ENCODE measurements at places on chromosomes 2 and 18.

DNA sequence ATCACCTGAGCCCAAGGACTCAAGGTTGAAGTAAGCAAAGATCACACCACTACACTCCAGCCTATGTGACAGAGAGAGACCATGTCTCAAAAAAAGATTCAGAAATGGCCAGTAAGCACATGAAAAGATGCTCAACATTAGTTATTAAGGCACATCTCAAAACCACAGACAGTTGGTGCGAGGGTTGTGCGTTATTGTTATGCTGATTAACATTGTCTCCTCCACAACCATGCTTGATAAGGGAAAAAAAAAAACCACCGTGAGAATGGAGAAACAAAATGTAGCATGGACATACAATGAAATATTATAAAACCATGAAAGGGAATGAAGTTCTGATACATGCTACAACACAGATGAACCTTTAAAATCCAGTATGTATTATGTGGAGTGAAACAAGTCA lies 27.3 kb downstream of the MOB4 start:
- no peak for DNase-seq

GRCh38 chr2:217077831-217078407 lies 218.1 kb upstream of the TNP1 start:
- DNase-seq, result no peak

DNA sequence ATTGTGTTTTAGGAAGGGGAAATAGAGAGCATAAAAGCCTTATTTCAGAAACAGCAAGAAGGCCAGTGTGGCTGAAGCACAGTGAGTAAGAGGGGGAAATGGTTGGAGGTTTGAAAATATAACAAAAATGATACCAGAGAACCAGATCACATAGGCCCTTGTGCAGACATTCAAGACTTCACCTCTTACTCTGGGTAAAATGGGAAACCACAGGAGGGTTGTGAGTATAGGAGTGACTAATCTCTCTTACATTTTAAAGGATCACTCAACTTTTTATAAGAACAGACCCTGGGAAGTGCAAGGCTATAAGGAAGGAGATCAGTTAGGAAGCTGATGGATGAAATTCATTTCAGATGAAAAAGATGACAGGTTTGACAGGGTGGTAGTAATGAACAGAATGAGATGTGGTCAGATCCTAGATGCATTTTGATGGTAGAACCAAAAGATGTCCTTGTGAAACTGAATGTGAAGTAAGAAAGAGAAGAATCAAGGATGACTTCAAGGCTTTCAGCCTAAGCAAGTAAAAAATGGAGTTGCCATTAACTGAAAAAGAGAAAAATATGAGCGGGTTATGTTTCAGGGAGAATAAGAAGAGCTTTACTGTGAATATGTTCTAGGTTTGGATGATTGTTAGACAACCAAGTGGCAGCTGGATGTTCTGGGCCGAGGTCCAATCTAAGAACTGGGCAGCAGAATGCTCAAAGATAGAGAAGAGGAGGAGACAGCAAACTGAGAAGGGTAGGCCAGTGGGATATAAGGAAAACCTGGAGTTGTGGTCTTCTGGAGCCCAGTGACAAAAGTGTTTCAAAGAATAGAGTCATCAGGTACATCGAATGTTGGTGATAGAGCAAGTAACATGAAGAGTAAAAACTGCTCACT lies 65.1 kb downstream of the USP40 start:
- no peak for DNase-seq

DNA sequence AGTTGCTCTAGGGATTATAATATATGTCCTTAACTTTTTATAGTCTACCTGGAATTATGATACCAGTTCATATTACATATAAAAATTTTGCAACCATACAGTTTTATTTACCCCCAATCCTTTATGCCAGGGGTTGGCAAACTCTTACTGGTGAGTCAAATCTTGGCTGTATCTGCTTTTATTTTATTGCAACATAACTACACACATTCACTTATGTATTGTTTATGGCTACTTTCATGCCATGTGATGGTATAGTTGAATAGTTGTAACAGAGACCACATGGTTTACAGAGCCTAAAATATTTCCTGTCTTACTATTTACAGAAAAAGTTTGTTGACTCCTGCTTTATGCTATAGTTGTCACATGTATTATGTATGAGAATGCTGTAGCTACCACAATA lies 25.8 kb upstream of the DLX2 start:
- DNase-seq, result no peak

- DNase-seq, result no peak
These were observed 18.2 kb upstream of the HMSD start for GRCh38 chr18:63930773-63931354.

GRCh38 chr2:39264733-39265132 lies 21.0 kb upstream of the CDKL4 start:
- DNase-seq, result no peak

- no peak for DNase-seq
These were observed 204.6 kb upstream of the APCDD1 start for GRCh38 chr18:10249801-10250200.

GRCh38 chr18:12659904-12660605 lies 2.1 kb upstream of the SPIRE1 start:
- DNase-seq, result no peak

- no peak for DNase-seq
These were observed 52.7 kb upstream of the ODC1 start for GRCh38 chr2:10500601-10501361.

DNA sequence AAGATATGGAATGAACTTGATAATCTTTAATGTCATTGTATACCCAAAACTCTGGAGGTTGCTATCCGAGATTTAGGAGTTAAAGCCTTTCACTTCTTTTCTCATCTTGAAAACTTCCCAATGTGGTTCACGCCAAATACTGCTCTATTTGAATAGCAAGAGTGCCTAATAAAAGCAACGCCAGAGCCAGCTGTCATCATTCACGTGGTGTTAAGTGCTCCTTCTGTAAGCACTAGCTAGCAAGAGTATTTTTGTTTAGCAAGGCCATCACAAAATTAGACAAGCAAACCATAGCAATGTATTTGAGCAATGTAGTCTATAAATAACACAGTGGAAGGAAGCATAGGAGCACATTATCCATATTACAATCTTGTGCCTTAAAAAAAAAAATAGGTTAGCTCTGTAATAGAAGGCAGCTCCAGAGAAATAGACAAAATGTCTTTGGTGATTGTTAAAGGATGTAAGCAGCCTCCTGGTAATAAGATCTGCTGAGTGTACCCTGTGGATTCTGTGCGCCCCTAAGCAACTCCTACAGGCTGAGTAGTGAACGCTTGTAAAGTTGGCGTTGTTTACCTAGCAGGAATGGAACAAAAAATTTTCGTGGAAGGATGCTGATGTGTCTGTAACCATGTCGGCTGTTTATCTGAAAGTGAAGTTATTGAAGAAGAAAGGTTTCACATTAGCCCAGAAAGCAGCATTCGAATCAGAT lies 518.0 kb downstream of the CNTNAP5 start:
- DNase-seq, result no peak

DNA sequence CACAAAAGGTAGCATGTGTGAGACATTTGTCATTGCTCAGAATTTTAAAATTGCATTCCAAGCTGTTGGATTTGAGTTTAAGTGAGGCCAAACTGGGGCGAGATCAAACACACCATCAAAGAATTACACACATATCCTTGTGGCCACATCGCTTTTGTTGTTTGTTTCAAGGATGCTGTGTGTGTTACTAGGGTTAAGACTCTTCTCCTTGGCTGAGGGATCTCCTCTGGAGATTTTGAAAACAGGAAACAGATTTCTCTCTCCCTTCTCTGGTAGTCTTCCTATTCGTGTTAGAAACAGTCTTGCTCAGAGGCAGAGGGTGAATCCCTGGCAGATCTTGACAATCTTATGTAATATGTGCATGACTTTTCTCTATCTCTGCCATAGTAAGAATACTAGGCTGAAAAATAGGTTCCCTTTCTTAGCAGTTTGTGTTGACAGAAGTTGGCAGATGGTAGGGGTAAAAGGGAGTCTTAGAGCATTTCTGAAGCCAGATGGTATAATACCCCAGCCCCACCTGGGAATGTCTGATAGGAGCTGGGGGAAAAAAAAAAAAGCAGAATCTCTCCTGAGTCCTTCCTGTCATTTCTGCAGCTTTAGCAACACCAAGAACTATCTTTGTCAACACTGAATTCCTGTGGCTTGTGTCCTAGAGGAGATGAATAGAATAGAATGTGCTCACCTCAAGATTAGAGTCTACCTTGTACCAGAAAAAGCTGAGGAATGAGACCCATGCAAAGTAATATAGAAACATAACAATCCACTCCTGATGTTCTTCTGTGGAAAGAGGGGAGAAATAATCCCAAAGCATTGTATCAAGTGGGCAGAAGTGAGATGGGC lies 101.8 kb downstream of the XRCC5 start:
- no peak for DNase-seq

DNA sequence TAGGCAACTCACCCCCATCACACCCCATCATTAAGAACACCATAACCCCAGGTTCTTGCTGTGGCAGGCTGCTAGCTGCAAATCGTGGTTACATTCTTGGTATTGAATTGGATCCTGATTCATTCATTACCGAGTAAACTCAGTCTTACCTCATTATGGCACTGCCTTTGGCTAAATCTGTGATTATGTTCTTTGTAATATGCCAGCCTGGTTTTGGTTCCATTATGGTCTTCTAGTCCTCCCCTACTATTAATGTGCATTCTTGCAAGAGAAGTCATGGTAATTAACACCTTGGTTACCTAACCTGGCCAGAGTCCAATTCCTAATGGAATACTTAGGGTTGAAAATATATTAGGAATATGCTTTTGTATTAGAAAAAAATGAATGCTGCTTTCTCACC lies 258.9 kb upstream of the APCDD1 start:
- no peak for DNase-seq

- no peak for DNase-seq
These were observed 157.1 kb downstream of the METTL4 start for GRCh38 chr18:2414235-2414634.

- DNase-seq, result no peak
These were observed 268.5 kb upstream of the LRATD1 start for GRCh38 chr2:14363976-14364375.

- no peak for DNase-seq
These were observed 54.2 kb upstream of the CTDP1 start for GRCh38 chr18:79625195-79625923.

GRCh38 chr2:52416340-52416739 lies 1351.3 kb upstream of the CHAC2 start:
- no peak for DNase-seq

GRCh38 chr2:28716265-28716865 lies 35.3 kb upstream of the PPP1CB start:
- DNase-seq, result no peak

- DNase-seq, result peak; percentile 4
These were observed 98.7 kb downstream of the ACVR1 start for GRCh38 chr2:157777427-157777826.

DNA sequence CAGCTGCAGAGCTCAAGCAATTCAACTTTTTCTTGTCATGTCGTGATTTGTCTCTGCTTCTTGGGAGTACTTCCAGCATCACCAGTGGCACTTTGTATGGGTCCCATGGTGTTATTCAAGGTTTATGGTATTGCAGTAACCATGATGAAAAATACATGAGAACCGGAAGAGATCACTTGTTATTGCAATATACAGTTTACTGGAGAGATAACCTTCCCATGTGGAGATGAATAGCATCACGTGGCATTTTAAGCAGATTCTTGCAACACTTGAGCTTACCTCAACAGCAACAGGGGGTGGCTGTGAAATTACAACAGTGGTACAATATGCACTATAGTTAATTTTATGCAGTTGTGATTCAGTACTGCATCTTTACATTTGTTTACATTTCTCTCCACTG lies 97.4 kb downstream of the APOB start:
- no peak for DNase-seq

- DNase-seq, result no peak
These were observed 18.9 kb downstream of the MBD5 start for GRCh38 chr2:148039783-148040182.

- DNase-seq, result no peak
These were observed 78.2 kb upstream of the ITGB6 start for GRCh38 chr2:160278101-160278878.

DNA sequence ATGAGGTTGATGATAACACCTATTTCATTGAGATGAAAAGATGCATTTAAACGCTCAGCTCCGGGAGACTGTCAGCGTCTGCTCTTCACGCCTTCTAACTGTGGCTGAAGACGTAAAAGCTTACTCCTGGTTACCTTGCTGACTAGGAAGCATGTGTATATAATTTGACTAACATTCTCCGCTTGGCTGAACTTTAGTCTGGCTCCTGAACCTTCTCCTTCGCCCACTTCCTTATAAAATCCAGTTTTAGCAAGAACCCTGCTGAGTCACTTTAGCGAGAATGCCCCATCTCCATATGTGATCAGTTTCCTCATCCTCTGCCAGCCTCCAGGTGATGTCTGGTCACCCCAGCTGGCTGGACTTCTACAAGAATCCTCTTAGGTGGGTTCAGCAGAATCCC lies 12.7 kb upstream of the CREG2 start:
- DNase-seq, result no peak

DNA sequence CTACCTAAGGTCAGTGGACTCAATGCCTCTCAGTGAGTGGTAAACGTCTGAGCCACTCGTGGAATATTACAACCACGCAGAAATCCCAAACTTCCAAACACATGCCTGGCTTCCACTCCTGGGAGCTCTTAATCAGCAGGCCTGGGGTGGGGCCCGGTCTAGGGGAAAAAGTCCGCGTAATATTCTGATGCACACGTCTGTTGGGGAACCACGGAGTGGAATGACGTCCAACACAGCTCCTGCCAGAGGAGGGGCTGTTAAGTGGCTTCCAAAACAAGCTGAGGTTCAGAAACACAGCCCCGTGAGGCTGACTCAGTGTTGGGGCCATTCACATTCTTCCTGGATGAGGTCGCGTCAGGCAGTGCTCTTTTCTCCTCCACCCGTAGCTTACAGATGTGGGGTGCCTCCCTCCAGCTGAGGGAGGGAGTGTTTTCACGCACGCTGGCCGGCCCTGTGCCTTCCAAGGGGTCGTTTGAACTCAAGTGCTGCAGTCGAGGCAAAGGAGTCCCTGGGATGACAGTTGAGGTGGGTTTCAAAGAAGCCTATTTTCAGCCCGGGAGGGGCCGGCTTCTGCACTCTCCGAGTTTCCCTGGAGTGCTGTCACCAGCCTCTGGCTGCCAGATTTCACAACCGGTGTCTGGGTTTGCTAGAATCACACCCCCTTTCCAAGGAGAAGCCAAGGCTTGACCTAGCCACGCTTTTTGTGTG lies 73.1 kb downstream of the ACKR3 start:
- no peak for DNase-seq
